ENCODE measurements at places on chromosomes 5 and 9.

DNA sequence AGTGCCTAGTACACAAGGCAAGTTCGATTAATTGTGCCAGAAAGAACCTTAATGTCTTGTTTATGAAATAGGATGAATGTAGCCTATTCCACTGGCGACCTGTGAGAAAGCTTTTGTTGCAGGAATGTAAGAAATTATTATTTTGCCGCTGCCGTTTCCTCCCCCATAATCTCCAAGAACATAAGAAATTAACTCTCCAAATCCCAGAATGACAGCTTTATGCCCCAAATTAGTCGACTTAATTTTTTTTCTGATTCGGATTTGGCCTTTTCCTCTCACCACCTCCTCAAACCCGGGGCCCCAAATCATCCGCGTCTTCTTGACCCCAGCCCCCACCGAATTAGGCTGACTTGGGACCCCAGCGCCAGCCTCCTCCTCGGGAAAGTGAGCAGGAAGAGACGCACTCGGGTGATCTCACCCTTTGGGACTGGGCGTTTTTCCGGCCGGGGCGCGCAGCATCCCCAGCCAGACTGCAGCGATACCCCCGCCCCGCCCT, 682 bp upstream of the SPTAN1 start:
- no peaks in the 10 kb centered on the region for H3K27me3 ChIP-seq
- H3K4me1 ChIP-seq, result peaks cover 77% of the 10 kb centered on the region
- H3K27ac ChIP-seq, result peak overlapping the region; percentile 100
- peak overlapping the region; percentile 99 for H3K4me3 ChIP-seq

DNA sequence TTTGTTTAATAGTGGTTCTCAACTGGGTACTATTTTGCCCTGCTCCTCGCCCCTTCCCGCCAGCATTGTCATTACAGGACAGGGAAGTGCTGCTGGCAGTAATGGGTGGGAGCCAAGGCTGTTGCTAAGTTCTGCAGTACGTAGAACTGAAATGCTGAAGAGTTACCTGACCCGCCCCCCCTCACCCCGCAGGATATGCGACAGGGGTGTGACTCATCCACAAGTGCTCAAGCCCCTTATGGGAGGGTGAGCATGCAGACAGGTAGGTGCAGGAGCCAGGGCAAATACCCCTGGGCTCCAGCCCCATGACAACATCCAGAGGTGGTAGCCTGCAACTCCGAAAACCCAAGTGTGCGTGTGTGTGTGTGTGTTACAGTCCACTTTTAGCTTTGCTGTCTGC, 35.7 kb downstream of the LRRC70 start:
- H3K4me1 ChIP-seq, result no peaks in the 10 kb centered on the region
- peaks cover 14% of the 10 kb centered on the region for H3K36me3 ChIP-seq
- no peak for DNase-seq

- H3K4me1 ChIP-seq, result no peaks in the 10 kb centered on the region
- no peak overlapping the region for H3K27ac ChIP-seq
- DNase-seq, result no peak
- H3K36me3 ChIP-seq, result no peaks in the 10 kb centered on the region
Measured at GRCh38 chr9:70935856-70936255, 185.6 kb downstream of the TRPM3 start.

GRCh38 chr5:175629261-175629660, 28.6 kb upstream of the HRH2 start:
- H3K27me3 ChIP-seq, result no peaks in the 10 kb centered on the region
- H3K4me3 ChIP-seq, result no peak overlapping the region
- H3K36me3 ChIP-seq, result no peaks in the 10 kb centered on the region
- peaks cover 6% of the 10 kb centered on the region for H3K4me1 ChIP-seq

- H3K4me1 ChIP-seq, result peaks cover 77% of the 10 kb centered on the region
- H3K27me3 ChIP-seq, result no peaks in the 10 kb centered on the region
- DNase-seq, result no peak
- H3K36me3 ChIP-seq, result peaks cover 8% of the 10 kb centered on the region
Measured at GRCh38 chr5:139574641-139575312, 13.6 kb downstream of the UBE2D2 start.

DNA sequence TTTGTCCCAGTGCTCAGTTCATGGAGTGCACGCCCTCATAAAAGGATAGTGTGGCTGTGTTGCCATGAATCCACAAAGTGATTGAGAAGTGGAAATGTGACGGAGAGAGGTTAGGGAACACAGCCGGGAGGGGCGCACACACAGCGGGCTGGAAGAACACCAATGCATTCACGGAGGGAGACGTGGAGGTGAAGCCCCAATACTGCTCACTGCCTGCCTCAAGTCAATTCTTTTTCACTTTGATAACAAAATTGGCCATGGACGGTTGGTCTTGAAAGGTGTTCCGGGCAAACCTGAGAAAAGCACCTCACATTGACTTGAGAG, 424.1 kb downstream of the MED10 start:
- no peak overlapping the region for H3K4me3 ChIP-seq
- no peaks in the 10 kb centered on the region for H3K4me1 ChIP-seq
- DNase-seq, result no peak
- no peak overlapping the region for H3K27ac ChIP-seq
- H3K36me3 ChIP-seq, result no peaks in the 10 kb centered on the region

DNA sequence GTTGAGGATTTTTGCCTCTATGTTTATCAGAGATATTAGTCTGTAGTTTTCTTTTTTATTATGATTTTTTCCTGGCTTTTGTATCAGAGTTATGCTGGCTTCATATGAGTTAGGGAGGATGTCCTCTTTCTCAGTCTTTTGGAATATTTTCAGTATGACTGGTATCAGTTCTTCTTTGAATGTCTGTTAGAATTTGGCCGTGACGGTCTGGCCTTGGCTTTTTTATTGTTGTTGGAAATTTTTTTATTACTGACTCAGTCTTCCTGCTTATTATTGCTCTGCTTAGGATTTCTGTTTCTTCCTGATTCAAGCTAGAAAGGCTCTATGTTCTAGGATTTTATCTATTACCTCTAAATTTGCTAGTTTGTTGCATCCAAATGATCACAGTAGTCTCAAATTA, 421.9 kb downstream of the CDH10 start:
- no peaks in the 10 kb centered on the region for H3K36me3 ChIP-seq
- no peaks in the 10 kb centered on the region for H3K27me3 ChIP-seq
- H3K27ac ChIP-seq, result no peak overlapping the region
- no peak overlapping the region for H3K4me3 ChIP-seq
- no peak for DNase-seq

DNA sequence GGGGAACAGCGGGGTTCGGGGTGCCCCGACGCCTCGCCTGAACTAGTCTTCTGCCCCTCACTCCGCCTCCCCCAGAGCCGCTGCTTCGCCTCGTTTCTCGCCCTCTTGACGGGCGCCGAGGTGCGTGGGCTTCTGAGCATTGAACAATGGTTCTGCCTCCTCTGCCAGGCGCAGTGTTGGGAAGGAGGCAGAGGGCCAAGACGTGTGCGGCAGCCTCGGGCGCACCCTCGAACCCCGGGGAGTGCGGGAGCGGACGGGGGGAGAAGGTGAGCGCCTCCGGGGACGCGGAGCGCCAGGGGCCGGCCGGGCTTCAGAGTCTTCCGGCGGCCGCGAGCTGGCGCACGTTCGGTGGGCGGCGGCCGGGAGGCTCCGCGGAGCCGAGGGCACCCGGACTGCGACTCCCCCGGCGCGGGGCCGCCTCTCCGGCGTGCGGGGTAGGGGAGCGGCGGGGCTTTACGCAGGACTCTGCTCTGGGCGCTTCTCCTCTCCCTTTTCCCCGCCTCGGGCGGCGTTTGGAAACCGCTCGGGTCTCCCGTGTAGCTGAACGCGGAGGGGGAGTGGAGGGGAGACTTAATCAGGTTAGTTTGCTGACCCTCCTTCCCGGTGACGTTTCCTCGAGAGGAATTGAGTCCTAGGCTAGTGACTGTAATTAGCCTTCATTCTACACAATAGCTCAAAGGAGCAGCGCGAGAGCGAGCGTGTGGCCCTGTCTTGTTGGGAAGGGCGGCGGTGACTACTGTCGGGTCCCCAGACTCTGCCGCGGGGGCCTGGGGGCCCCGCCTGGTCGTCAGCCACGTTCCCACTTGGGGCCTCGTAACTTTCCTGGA, 1.1 kb downstream of the VLDLR start:
- H3K4me1 ChIP-seq, result peaks cover 70% of the 10 kb centered on the region
- peak overlapping the region; percentile 96 for H3K27ac ChIP-seq
- peak overlapping the region; percentile 84 for H3K4me3 ChIP-seq
- no peaks in the 10 kb centered on the region for H3K36me3 ChIP-seq

GRCh38 chr5:176676361-176676824, 29.1 kb downstream of the TSPAN17 start:
- H3K27ac ChIP-seq, result peak overlapping the region; percentile 36
- peaks cover 53% of the 10 kb centered on the region for H3K27me3 ChIP-seq
- H3K36me3 ChIP-seq, result no peaks in the 10 kb centered on the region
- peak; percentile 62 for DNase-seq
